ENCODE measurements at places on chromosomes 12 and 14. TPM values are rescaled to one million over a fixed set of nuclear protein-coding genes. Genes with fewer than 3 reads are reported as not detected.

- H3K27me3 ChIP-seq, result no peaks in the 10 kb centered on the region
- DNase-seq, result no peak
- H3K27ac ChIP-seq, result no peak overlapping the region
- H3K4me1 ChIP-seq, result peaks cover 14% of the 10 kb centered on the region
- no peak overlapping the region for H3K4me3 ChIP-seq
Observed at GRCh38 chr14:59215757-59216156, 27.3 kb downstream of the DAAM1 start.

GRCh38 chr12:70619471-70620152, 17.6 kb downstream of the PTPRB start:
- H3K36me3 ChIP-seq, result peaks cover 3% of the 10 kb centered on the region
- H3K27ac ChIP-seq, result no peak overlapping the region
- no peak overlapping the region for H3K4me3 ChIP-seq

Gene PAX9
- total RNA-seq, result not detected

Gene ACOT6
- not detected for total RNA-seq

DNA sequence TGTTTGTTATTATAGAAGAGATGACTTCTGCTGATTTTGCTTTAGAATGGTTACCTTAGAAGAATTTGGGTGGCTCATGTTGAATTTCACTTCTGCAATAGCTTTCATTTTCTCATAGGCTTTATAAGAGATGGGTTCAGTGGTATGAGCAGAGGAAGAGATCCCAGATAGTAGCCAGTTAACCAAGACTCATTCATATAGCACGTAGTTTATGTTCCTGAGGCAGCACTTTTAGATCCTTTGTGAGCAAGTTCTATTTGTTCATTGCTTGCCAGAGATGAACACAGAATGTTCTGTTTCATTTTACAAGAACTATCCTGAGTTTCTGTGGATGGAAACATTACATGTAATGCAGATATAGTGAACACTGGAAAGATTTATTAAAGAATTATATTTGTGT, 32.2 kb downstream of the RAB21 start:
- H3K27ac ChIP-seq, result no peak overlapping the region
- H3K4me3 ChIP-seq, result no peak overlapping the region
- H3K36me3 ChIP-seq, result peaks cover 55% of the 10 kb centered on the region
- H3K4me1 ChIP-seq, result no peaks in the 10 kb centered on the region

DNA sequence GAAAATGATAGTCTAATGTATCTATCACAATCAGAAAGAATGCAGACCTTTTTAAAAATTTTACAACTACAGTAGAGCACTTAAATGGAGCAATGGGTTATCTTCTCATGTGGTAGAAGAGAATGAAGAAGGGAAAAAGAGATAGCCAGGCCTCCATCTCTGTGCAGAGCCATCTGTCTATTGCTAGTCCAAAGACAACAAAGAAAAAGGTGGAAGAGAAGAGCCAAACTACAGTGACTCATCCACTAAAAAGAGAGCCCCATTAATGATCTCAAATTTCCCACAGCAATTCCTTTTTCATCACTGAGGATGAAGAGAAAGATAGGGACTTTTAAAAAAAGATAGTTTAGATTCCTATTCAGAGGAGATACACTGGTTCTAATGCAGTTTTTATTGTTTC, 232.9 kb downstream of the ATXN7L3B start:
- H3K36me3 ChIP-seq, result no peaks in the 10 kb centered on the region
- no peaks in the 10 kb centered on the region for H3K27me3 ChIP-seq
- no peak overlapping the region for H3K4me3 ChIP-seq
- no peak for DNase-seq
- H3K27ac ChIP-seq, result no peak overlapping the region

Gene EID3
- total RNA-seq, result 27.6 TPM

DNA sequence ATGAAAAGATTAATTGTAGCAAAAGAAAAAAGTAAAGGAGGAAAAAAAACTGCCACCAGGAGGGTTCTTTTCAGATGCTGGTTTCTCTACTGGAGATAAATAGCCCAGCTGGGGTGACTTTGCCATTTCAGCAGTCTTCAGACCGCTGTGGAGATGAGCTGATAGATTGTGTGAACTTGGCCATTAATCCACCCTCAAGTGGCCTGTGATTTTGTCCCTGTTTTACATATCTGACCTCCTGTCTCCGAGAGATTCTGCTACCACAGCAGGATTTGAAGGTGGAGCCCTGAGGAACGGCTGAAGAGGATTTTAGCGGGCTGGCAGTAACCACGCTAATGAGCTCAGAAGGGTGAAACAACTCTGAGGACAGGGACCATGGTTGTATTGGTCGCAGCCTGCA, 72.7 kb downstream of the WSCD2 start:
- no peaks in the 10 kb centered on the region for H3K36me3 ChIP-seq
- no peak overlapping the region for H3K4me3 ChIP-seq
- DNase-seq, result no peak
- H3K4me1 ChIP-seq, result no peaks in the 10 kb centered on the region
- no peak overlapping the region for H3K27ac ChIP-seq

- no peaks in the 10 kb centered on the region for H3K4me1 ChIP-seq
- H3K27me3 ChIP-seq, result no peaks in the 10 kb centered on the region
- no peak overlapping the region for H3K4me3 ChIP-seq
Observed at GRCh38 chr12:79766705-79767464, 76.1 kb upstream of the PAWR start.

- no peaks in the 10 kb centered on the region for H3K27me3 ChIP-seq
- H3K27ac ChIP-seq, result peak overlapping the region; percentile 69
- no peaks in the 10 kb centered on the region for H3K4me1 ChIP-seq
- no peaks in the 10 kb centered on the region for H3K36me3 ChIP-seq
Observed at GRCh38 chr12:123269395-123269892, 2.2 kb downstream of the CDK2AP1 start.

Gene CD4
- total RNA-seq, result 2.8 TPM

Measured in Peyer's patch (tissue), 4 donors.